GOT3 (cell line): ENCODE measurements at places on chromosomes 1 and 21.

DNA sequence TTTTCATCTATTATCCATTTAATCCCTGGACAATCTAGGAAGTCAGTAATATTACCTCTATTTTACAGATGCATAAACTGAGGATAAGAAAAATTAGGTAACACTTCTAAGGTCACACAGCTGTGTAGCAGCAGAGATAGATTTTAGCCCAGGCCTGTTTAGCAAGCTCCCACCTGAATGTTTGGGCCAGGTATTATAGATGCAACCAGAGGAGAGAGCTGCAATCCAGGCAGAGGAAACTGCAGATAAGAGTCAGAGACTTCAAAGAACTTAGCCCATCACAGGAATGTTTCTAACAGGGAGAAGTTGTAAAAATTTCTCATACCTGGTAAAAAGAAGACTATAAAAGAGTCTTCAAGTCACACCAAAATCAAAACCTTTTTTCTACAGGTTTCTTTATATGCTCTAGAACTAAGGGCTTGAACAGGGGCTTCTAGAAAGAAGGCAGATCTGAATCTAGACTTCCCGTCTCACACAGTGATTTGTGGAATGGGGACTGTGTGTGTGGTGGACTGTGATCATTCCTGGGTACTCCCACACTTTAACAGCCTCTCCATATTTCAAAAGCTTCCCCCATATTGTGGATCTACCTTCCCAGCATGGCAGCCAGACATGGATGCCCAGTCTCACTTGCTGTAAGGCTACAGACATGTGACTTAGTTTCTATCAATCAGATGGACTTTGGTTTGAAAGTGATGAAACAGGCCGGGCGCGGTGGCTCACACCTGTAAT is 128.7 kb downstream of the TLR5 start:
- DNase-seq: no peak

DNA sequence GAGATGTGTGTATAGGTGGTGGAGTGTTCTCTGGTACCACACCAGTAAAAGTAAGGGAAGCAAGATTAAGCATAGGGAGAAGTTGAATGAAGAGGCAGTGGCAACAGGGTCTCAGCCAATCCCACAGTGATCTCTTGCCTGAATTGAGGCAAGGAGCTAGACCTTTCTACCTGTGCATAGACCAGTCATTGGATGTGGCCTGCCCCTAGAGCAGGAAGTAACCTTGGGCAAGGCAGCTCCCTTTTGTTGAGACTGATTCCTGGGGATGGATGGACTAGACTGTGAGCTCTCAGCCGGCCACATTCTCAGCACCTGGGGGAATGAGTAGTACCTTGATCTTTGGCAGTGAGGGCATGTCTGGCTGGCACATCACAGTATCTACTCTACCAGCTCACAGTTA is 6.4 kb downstream of the USP16 start:
- DNase-seq: no peak

GRCh38 chr1:224490549-224491537 is 56.2 kb upstream of the WDR26 start:
- no peak for DNase-seq

- DNase-seq: no peak
Observed at GRCh38 chr1:8495928-8496401, 178.1 kb downstream of the SLC45A1 start.

GRCh38 chr1:9561429-9561828 is 22.2 kb downstream of the SLC25A33 start:
- no peak for DNase-seq

GRCh38 chr1:15154480-15155036 is 1.0 kb downstream of the TMEM51 start:
- DNase-seq: no peak

DNA sequence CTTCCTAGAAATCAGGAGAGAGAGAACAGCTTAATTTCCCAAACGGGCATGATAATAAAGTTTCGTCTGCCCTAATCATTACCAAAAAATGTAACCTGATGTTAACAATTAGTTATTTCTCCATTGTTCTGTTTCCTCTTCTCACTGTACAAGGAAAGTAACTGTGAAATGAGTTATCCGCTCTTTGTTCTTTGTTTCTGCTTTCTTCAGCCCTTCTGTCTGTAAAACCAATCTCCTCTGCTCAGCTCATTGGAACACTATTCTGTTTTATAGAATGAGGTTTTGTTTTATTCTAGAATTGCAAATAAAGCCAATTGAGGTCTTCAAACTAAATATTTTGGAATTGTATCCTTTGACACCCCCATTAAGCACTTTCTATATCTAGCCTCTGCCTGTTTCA is 8.8 kb upstream of the THEM4 start:
- no peak for DNase-seq

DNA sequence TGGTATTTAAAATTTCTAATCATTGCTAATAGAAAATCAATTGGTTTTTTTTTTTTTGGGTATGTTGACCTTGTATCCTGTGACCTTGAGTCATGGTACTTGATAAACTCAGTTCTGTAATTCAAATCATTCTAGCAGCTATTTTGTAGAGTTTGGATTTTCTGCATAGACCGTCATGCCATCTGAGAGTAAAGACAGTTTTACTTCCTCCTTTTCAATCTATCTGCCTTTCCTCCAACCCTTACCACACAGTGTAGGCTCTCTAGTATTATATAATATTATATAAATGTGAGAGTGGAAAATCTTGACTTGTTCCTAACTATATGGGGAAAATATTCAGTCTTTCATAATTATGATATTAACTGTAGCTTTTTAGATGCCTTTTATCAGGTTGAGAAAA is 7.0 kb downstream of the TDRD5 start:
- DNase-seq: no peak

GRCh38 chr1:114352797-114353196 is 158.2 kb downstream of the TRIM33 start:
- no peak for DNase-seq

- no peak for DNase-seq
Observed at GRCh38 chr1:80989455-80989854, 811.3 kb upstream of the ADGRL2 start.

GRCh38 chr1:203516906-203517305 is 23.0 kb downstream of the OPTC start:
- no peak for DNase-seq

DNA sequence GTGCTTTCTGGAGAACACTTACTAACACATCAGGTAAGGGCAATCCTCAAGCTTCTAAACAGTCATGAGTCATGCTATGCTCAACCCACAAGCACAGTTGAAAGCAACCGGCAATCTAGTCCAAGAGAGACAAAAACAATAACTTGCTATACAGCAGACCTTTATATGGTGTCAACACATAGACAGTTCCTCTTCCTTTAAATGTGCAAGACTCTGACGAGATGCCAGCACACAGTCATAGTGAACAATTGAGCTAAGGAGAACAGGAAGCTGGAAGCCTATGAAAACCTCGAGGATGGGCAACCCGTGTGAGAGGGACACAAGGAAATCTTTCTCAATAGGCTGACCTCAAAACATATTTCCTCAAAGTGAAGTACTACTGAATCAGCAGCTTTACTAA is 5.3 kb downstream of the ADIPOR1 start:
- no peak for DNase-seq

DNA sequence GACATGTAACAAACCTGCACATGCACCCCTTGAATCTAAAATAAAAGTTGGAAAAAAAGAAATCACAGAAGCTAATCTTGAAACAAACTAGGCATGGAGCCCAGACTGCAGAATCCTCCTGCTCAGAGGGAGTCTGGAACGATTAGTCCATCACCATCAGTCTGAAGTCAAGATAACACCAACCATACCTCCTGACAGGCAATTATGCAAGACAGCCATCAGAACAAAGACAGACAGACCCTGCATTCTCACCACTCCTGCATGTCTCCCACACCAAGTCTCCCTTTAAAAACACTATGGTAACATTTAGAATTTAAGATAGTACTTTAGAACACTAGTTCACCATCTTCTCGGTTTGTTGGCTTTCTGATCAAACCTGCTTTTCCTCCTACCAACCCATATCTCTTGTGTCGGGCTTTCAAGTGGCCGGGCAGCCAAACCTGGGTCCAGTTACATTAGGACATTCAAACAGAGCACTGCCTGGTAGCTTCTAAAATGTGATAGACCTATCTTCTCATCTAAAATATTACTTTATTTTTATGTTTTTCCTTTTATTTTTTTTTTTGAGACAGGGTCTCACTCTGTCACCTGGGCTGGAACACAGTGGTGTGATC is 10.1 kb downstream of the YARS1 start:
- no peak for DNase-seq

GRCh38 chr1:30274173-30274970 is 449.0 kb downstream of the MATN1 start:
- no peak for DNase-seq
